ENCODE measurements at places on chromosomes 12 and 14. TPM values are rescaled to one million over a fixed set of nuclear protein-coding genes. Genes with fewer than 3 reads are reported as not detected.

Gene CLEC1A
- 6.9 TPM for total RNA-seq

Gene C1R
- total RNA-seq = 302 TPM

Gene SLC38A4
- 0.33 TPM for total RNA-seq

Gene RNASE9
- total RNA-seq = not detected

Gene PPTC7
- total RNA-seq = 26.7 TPM
